ENCODE measurements at places on chromosomes 3 and 15.

DNA sequence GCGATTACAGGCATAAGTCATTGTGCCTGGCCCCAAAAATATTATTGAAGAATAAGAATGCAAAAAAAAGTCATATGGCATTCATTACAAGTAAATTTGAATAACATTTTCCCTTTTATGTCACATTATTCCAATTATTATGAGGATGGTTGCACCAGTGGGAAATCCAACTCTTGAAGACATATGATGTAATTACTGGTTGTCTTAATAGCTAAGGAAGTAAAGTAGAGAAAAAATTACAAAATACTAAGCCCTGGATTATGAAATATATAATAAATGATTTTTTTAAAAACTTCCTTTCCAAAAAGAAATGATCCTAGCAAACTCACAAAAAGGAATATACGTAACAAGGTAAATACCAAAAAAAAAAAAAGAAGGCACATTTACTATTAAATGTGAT, 98.9 kb downstream of the FMN1 start:
- DNase-seq = no peak

- no peak for DNase-seq
These were observed 4.9 kb upstream of the PODXL2 start for GRCh38 chr3:127624063-127624462.

DNA sequence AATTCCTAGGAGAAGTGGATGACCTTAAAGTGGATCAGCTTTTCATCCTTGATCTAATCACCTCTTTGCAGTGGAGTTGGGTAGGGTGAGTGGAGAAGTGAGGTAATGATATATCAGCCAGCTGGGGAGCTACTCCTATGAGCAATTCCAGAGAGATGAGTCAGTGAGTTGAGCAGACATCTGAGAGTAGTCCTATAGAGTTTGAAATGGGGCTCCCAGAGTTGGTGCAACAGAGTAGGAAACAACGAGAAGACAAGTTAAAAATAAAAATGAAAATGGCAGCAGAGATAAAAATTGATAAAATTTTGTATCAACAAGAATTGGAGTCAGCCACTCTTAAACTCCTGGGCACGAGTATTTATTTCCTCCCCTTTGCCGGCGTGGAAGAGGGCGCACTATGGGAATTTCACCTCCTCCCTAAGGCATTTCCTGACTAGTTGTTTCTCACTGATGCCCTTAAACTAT, 150.8 kb upstream of the DPH6 start:
- DNase-seq = no peak

GRCh38 chr3:123082370-123083065, 15.7 kb downstream of the PDIA5 start:
- DNase-seq = no peak

DNA sequence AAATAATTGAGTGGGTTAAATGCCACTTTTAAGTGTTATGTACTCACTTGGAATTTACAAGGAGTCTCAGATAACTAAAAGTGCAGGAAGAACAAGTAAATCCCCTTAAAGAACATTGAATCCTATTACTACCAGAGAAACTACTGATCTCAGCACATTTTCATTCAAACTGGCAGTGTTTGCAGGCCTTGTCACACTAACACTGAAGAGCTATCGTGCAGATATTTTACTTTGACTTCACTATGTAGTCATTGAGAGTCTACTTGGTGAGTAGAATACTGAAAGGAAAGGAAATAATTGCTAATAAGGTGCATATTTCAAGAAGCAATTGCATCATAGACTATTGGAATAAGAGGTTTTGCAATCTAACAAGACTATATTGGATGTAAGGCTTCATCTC, 721.4 kb upstream of the CBLB start:
- DNase-seq = no peak

GRCh38 chr3:189586941-189587663, 44.1 kb upstream of the TP63 start:
- DNase-seq = no peak

- no peak for DNase-seq
These were observed 54.3 kb downstream of the GSK3B start for GRCh38 chr3:120039642-120040610.

DNA sequence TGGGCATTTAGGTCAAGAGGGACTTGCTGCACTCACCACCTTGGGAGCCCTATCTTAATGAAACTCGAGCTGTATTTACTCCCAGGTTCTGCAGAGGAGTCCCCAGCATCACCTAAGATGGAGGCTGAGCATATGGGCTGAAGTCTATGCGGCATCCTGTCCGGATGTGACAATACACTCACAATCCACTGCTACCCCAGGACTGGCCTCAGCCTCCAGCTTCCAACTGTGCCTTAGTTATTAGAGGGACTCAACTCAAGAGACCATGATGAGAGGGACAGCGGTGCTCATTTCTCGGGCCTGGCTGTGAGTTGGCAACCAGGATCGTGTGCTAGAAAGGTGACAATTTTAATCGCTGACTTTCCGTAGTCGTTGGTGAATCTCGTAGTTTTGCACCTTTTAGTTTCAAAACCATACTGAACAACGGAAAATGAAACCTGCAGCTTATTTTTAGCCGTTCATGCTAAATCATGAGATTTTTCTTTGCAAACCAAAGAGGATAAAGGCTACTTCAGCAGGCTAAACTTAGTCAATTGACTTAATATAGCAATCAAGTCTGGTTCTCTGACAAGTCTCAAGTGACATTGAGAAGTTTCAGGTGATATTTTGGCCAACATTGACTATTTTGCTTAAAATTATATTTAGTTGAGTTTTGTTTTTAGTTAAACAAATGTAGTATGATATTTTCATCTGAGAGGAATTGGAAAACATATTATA, 11.1 kb downstream of the ZBTB38 start:
- no peak for DNase-seq

- DNase-seq = no peak
These were observed 53.1 kb downstream of the CFAP20DC start for GRCh38 chr3:58996730-58997129.

DNA sequence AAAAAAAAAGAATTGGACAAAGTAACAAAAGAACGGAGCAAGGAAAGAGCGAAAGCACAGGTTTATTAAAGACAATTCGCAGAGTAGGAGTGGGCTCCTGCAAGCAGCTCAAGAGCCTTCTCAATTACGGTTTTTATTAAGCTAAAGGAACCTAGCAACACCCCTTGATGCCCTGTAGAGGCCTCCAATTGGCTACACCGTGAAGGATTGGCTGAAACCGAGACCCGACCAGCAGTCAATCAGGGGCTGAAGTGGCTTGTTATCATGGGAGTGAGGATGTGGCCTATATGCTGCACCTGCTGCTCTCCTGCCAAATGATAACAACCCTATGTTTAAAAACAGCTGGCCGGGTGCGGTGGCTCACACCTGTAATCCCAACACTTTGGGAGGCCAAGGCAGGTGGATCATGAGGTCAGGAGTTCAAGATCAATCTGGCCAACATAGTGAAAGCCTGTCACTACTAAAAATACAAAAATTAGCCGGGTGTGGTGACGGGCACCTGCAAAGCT, 20.4 kb upstream of the AP3B2 start:
- no peak for DNase-seq

GRCh38 chr3:178385280-178385952, 150.8 kb upstream of the KCNMB2 start:
- DNase-seq = no peak

GRCh38 chr3:42871592-42872196, 4.0 kb downstream of the CYP8B1 start:
- peak; percentile 20 for DNase-seq

GRCh38 chr3:157793745-157794144, 290.5 kb upstream of the VEPH1 start:
- DNase-seq = no peak

DNA sequence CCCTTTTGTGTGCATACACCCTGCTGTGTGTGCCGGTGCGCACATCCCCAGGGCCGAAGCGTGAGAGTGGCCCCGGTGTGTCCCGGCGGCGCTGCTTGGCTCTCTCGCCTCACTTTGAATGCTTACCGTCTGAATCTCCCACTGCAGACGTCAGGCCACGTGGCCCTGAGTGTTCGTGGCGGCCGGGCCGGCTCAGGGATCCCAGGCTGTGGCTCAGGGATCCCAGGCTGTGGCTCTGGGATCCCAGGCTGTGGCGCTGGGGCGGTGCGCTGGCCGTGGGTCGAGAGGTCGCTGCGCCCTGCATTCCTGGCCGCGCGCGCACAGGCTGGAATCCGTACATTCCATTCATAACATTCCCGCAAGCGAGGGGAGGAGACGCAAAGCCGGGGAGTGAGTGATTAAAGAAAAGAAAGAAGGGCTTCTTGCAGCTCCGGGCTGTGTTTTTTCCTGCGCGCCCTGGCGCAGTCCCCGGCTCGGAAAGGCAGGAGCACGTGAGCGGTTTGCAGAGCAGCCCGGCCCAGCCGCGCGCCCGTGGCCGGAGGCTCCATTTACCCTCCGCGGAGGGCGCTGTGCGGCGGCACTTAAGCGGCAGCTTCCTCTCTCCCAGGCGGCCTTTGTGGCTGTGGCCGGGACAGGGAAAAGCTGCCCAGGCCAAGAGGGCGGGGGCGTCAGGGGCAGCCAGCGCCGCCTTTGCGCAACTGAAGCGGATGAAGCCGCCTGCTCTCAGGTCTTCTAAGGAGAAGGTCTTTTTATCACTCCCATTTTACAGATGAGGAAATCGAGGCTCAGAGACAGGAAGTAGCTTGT, 87.0 kb upstream of the ALDH1L1 start:
- peak; percentile 79 for DNase-seq

GRCh38 chr3:76735152-76735551, 304.7 kb upstream of the ROBO2 start:
- DNase-seq = no peak

DNA sequence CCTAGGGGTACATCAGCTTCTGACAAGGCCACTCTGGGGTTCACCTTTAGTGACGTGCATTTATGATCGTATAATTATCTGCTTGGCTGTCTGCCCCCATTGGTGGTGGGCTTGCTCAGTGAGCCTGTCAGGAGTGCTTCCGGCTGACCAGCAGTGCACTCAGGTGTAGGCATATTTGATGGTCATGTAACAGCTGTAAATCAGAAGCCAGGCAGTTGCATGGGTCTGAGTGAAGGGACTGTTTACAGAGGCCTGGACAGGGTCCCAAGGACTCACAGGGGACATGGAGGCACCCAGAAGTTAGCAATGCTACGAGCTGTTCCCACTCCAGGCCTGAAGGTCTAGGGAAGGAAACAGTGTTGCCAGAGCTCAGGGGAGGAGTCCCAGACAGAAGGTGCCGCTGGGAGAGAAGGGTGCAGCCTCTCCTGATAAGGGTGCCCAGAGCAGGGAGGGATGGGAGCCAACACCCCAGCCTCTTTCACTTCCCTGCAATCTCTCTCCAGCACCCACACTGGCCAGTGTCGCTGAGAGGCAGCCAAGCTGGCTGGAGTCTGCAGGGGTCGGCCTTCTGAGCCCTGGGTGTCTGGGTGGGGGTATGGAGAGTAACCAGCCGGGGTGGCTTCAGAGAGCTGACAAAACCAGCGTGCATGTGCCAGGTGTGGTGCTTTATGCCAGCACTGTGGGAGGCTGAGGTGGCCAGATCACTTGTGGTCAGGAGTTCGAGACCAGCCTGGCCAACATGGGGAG, 61.3 kb upstream of the PRR23E start:
- no peak for DNase-seq

DNA sequence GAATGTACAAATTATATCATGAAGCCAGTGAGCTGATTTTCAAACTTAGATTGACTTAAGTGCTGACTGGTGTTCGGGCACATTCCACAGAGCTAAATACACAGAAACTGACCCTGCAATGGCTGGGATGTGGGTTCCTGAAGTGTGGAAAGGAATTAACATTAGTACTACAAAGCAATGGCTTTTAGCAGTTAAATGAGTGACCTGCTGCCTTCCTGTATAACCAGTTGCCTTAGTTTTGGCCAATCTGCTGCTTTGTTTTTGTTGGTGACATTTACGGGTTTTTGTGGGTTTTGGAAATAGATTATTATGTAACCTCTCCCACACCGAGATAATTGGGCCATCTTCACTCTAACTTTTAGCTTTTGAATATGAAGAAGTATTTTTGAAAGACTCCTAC, 2.4 kb upstream of the SKIC8 start:
- no peak for DNase-seq

- peak; percentile 77 for DNase-seq
These were observed 98.3 kb upstream of the VGLL3 start for GRCh38 chr3:87088993-87089841.

GRCh38 chr3:99286266-99286845, 352.0 kb upstream of the COL8A1 start:
- DNase-seq = no peak

- no peak for DNase-seq
These were observed 49.9 kb downstream of the LRRFIP2 start for GRCh38 chr3:37124435-37124834.

DNA sequence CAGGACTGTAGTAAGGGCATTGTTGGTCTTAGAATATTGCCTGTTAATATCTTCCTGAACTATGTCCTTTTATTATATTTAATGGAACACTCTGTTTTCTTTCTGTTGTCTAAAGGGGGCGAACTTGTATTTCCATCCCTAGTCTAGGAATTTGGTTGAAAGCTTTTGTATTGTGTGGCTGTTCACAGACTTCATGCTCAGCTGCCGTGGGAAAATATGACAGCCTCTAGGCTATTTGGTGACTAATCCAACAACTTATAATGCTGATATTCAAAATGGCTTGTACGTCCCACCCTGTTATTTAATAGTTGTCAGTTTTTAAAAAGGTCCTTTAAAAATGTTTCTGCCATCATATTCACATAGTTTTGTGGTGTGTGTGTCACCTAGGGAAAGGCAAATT, 202.6 kb downstream of the KLHL25 start:
- DNase-seq = no peak

- no peak for DNase-seq
These were observed 13.8 kb upstream of the OR5K3 start for GRCh38 chr3:98376631-98377030.

- no peak for DNase-seq
These were observed 17.6 kb downstream of the ADAM10 start for GRCh38 chr15:58731756-58732535.

DNA sequence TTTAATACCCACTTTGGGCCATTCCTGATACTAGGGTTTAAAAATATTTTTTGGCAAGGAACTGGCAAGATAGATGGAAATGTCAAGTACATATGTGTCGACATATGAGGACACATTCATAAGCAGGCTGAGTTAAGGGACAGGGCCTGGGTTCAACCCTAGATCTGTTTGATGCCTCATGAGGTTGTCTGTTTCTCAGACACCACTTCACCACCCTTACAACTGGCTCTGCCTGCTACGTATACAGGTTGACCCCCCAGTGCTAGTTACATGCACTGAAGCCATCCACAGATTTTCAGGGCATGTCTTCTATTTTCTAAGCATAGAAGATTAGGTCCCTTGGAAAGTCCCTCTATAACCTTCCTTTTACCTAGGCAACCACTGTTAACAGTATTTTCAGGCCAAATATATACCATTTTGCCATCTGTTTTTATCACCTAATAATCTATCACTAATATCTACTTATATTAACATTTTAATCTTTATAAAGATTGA, 296.7 kb downstream of the PLCL2 start:
- no peak for DNase-seq

DNA sequence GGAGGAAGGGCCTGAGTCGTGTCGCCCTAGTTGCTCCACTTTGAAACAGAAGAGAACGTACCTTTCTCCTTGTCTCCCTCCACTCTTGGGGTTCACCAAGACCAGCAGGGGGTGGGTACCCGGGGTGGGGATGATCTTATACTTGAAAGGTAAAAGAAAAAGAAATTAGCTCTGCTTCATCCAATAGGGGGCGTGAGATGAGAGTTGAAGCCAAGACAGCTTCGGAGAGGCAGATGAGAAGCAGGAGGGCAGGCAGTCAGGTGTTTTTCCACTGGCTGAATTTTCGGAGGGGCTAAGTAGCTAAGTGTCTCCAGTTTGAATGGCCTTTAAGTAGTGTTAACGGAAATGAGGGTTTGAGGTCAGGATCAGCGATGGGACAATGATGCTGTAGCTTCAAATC, 100.4 kb downstream of the DGKG start:
- no peak for DNase-seq
